ENCODE measurements at places on chromosomes 1 and 21.

DNA sequence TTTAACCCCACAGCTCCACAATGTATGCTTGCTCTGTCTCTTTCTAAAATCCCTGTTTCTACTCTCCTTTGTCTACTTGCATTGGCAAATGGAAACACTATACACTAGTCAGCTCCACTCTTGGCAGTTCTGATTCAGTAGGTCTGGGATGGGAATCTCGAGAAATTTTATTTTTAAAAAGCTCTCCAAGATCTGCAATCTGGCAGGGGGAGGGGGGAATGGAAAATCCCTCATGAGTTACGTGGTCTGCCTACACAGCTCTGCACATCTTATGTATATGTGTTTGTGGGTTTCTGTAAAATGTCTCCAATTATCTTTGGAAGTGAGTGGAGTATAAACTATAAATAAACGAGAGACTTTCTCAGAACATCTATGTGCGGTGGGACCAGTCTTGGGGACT, 9.9 kb upstream of the GALNT2 start:
- DNase-seq = no peak

GRCh38 chr1:116501125-116501869, 69.5 kb downstream of the CD58 start:
- DNase-seq = no peak

DNA sequence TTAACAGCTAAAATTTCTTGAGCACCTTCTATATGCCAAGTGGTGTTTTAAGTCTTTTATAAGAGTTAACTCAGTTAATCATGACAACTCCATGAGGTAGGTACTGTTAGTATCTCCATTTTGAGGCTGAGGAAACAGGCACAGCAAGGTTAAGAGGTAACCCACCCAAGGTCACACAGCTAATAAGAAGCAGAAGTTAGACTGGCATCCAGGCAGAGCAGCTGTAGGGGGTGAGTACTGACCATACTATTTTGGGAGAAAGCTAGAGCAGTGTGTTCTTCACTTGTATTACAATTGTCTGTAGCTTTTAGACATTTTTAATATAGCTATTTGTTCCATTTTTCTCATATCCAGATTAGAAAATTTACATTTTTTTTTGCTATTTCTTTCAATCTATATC, 4.8 kb downstream of the ATP6V1G3 start:
- DNase-seq = no peak

DNA sequence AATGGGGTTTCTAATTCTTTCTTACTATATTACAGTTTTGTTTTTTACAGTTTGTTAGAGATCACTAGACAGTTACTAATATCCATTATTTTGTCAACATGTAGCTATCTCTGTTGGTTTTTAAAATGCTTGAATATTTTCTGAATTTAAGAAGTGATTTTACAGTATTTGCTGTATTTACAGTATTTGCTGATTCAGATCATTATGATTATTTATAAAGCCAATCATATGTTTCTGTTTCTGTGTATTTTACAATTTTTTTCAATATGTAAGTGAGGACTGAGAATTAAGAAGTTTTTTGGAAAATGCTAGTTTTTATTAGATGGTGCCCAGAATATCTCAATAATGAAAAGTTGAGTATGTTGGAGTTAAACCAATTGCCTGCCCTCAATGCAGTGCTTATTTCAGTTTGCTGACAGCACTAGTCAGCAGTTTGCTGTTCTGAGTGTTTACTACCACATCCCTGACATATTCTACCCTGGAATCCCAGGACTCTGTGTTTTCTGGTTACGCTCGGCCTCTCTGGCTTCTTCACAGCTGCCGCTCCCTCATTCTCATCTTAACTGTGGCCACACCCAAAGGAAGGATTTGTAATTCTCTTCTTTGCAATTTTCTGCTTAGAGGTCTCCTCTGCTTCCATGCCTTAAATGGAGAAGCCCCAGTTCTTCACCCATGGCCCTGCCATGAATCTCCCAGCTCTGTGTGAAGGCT, 68.0 kb upstream of the BACH1 start:
- no peak for DNase-seq

GRCh38 chr1:60895252-60895651, 187.1 kb upstream of the NFIA start:
- DNase-seq = no peak

- peak; percentile 50 for DNase-seq
Observed at GRCh38 chr1:1024771-1025699, 5.1 kb downstream of the AGRN start.

DNA sequence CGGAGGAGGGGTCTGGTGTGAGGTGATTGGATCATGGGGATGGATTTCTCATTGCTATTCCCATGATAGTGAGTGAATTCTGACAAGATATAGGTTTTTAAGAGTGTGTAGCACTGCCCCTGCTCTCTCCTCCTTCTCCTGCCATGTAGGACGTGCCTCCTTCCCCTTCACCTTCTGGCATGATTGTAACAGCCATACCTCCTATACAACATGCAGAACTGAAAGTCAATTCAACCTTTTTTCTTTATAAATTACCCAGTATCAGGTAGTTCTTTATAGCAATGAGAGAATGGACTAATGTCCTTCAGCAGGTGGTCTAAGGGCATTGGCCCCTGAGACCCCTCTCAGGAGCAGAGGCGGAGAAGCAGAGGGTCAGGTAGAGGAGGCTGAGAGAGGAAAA, 168.7 kb upstream of the ETV3 start:
- DNase-seq = no peak

DNA sequence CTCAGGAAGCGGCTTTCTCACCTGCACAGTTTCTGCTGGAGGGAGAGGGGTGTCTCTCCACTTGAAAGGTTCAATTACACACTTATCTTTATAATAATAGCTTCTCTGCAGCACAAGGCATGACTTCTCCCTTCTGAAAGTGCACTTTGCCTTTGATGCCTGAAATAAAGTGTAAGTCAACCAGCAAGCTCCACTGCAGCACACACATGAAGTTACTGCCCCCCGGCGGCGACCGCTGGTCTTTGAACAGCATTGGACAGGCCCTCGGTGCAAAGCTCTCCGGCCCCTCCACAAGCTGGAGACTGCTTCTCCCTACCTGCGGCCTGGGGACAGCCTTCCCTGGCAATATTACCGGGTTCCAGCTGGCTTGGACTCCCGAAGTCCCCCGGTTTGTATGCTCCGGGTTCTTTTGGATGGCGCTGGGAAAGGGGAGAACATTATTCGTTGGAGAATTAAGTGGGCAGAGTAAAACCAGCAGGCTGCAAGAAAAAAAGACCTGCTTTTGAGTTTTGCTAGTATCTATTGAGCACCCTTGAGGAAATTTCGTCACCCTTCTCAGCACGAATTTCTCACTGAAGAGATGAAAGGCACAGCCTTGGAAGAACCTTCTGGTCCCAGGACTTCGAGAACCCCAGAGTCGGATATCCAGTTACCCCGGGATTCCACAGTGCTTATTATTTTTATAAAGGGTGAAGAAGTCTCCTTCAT, 11.8 kb downstream of the RCAN1 start:
- peak; percentile 67 for DNase-seq

GRCh38 chr1:19547814-19548213, 62.5 kb upstream of the CAPZB start:
- DNase-seq = no peak

DNA sequence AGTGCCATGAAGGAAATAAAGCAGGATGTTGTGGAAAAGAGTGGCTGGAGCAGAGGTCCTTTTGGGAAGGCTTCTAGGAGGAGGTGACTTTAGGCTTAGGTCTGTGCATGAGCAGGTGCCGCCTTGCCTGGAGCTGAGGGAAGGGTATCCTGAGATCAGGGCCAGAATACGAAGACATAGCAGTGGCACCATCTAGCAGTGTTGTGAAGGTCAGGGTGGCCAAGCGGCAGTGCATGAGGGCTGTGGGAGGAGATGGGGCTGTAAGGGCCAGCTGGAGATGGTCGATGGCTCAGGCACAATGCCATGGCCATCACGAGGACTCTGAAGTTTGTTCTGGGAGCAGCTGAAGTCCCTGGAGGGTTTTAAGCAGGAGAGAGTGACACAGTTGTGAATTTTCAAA, 219.5 kb downstream of the PTPRU start:
- DNase-seq = no peak

DNA sequence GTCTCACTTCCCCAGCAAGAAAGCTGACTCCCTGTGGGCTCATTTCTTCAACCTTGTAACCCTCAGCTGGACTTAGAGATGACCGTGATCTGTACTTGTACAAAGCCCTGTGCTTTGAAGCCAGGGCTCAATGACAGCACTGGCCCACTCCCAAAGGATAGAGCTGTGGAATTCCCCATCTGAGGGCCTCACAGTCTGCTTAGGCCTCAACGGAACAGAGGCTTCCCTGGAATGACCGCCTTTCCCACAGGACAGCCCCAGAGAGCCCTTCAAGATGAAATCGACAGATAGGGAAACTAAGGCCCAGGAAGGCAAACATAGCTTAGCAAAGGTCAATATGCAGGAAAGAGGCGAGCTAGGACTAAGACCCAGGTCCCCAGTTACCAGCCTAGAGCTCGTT, 11.5 kb downstream of the SLC9A1 start:
- no peak for DNase-seq

DNA sequence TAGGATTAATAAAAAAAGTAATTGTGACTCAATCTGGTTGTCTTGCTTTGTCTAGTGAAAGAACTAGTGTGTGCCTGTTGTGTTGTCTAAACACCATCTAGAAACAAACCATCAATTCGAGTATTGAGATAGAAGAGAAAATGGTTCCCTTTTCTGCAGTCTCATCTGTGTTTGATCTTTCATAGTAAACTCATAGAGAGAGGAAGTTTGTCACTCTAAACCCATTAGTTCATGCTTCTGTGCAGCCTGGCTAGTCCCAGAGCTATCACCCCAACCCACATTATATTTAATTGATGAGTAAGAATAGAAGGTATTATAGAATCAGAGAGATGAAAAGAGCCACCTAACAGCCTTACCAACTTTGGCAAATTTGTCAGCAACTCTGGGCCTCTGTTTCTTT, 99.5 kb downstream of the TGFB2 start:
- DNase-seq = no peak

- no peak for DNase-seq
Observed at GRCh38 chr1:161915051-161915503, 108.6 kb downstream of the OLFML2B start.

DNA sequence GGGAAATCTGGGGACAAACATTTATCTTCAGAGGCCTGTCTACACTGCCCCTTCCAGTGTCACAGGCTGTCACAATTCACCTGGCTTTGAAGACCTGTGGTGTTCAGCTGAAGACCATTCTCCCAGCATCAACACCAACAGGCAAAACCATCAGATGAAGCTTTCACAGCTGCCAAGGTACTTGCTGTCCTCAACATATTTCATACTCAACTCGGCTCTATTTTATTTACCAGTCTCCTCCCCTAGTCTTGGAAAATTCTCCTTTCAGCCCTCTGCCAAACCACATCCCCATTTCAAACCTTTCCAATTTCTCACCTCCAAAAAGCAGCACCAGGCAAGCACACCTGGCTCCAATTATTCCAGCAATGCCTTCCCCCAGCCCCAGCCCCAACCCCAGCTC, 108.8 kb downstream of the TGFBR3 start:
- no peak for DNase-seq

DNA sequence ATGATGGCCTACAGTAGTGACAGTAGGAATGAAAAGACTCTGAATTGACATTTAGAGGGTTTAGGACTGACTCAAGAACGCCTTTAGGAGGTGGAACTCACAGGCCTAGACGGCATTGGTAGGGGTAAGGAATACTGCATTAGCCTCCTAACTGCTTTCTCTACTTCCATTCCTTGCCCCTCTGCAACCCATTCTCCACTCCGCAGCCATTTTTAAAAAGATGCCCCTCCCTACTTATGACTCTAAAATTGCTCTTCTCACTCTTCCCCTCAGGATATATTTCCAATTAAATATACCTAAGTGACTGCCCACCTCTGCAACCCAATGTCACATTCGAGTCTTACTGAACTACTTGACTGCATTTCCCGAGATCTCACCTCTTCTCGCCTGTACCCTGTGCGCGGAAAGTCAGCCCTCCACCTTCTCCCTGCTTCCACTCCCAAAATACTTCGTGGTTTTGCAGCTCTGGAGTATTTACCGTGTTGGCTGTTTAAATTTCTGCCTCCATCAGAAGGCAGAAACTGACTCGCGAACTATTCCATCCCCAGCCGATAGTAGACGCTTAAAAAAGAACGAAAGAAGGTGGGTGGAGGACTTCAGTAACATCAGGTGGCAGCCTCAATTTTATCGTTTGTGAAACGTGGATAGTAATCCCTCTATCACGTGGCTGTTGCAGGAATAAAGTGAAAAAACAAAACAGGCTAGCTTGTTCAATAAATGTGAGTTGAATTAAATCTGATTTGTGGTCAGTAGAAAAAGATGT, 1.1 kb upstream of the YBX1 start:
- peak; percentile 20 for DNase-seq

DNA sequence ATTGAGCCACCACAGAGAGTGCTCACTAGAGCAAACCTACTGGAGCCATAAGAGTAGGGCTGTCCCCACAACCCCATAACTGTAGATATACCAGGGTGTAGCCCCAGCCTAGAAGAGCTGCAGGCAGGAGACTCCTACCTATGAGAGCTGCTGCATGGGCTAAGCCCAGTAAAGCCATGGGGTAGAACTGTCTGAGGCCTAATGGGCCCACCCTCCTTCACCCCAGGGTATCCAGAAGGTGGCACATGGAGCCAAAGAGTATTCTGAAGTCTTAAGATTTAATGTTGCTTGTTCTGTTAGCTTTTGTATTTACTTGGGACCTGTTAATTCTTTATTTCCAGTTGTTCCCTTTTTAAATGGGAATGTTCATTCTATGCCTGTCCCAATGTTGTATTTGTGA, 1193.7 kb upstream of the ADGRL2 start:
- DNase-seq = no peak

GRCh38 chr21:37639756-37640155, 273.2 kb downstream of the DYRK1A start:
- no peak for DNase-seq

- no peak for DNase-seq
Observed at GRCh38 chr1:40976952-40977690, 2.4 kb upstream of the CTPS1 start.

DNA sequence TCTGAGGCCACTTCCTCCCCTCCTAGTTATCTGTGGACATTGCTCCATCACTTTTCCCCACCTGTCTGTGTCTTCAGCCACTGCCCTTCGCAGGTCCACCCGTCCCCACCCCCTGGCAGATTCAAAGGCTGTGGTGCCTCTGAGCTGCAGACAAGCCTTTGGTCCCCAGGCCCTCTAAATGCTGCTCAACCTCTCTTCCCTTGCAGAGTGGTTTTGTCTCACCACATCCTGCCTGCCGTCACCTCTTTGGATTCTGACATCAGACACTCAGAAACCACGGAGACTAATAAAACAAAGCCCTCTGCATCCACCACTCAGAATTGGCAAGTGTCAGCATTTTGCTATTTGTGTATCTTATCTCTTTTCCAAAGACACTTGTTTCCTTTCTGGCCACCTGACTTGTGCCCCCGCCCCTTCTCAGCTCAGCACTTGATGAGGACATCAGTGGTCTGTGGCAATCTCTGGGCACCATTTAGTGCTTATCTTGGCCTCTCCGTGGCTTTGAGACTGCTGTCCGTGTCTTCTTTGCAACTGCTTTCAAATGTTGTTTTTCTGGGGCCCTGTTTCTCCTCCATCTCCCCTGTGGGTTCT, 7.7 kb downstream of the CNIH3 start:
- peak; percentile 99 for DNase-seq

GRCh38 chr1:22131062-22131461, 11.8 kb downstream of the WNT4 start:
- no peak for DNase-seq

- no peak for DNase-seq
Observed at GRCh38 chr1:148161053-148161901, 9.2 kb upstream of the NBPF11 start.

- DNase-seq = peak; percentile 40
Observed at GRCh38 chr1:41622859-41623732, 138.6 kb upstream of the EDN2 start.
